ENCODE measurements at places on chromosomes 6 and 20.

DNA sequence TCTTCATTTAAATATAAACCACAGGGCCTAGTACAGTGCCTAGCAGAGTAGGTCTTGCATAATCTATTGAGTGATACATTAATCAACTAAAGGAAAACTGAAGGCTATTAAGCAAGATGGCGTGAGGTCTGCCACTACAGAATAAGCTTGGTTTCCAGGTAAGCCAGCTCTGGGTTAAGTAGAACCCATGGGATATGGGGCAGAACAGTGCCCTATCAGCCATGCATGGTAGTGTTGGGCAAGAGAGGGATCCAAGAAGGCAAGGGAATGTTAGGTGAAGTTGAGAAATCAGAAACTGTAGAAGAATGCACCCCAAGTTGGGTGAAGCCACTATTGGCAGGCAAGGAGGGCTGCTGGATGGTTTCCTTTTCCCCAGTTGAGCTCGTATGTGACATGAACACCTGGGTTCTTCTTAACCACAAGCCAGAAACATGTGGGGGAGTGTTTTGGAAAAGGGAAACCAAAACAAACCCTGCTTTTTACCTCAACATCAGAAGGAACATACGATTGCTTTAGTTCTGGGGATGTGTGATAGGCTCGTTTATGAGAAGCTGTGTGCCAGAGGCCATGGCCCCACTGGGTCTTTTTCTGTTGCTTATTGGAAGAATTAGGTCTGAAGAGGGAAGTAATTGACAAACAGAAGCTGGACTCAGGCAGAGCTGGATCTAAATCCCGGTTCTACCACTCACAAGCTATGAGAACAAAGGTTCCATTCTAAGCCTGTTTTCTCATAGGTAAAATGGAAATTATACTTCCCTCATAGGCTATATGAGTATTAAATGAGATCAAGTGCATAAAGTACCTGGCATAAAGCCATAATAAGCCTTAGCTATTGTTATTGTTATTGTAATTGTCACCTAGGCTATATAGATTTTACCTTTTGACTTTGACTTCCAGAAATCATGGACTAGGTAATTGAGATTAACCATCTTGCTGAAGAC lies 33.5 kb downstream of the NEDD9 start:
- no peak for DNase-seq

DNA sequence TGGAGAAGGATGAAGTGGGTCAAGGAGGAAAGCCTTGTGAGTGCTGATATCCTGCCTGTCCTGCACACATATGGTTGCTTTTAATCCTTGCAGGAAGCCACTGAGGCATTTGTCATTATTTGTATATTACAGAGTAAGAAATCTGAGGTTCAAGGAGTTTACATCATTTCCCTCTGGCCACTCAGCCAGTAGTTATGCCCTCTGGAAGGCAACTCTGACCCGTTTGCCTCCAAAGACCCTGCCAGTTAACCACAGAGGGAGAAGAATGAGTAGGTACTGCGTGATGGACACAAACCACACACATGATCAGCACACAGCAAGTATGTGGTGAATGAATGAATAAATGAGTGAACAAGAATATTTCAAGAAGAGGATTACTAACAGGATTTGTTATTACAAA lies 7.9 kb upstream of the FAM210B start:
- DNase-seq: no peak

GRCh38 chr6:77986380-77987034 lies 333.7 kb downstream of the MEI4 start:
- no peak for DNase-seq

- no peak for DNase-seq
Observed at GRCh38 chr6:219641-220198, 72.6 kb upstream of the DUSP22 start.

- peak; percentile 89 for DNase-seq
Observed at GRCh38 chr6:73798592-73798991, 102.6 kb downstream of the CD109 start.

- no peak for DNase-seq
Observed at GRCh38 chr20:59988141-59988540, 29.9 kb downstream of the CDH26 start.

- DNase-seq: no peak
Observed at GRCh38 chr20:44092551-44093248, 94.3 kb downstream of the JPH2 start.

DNA sequence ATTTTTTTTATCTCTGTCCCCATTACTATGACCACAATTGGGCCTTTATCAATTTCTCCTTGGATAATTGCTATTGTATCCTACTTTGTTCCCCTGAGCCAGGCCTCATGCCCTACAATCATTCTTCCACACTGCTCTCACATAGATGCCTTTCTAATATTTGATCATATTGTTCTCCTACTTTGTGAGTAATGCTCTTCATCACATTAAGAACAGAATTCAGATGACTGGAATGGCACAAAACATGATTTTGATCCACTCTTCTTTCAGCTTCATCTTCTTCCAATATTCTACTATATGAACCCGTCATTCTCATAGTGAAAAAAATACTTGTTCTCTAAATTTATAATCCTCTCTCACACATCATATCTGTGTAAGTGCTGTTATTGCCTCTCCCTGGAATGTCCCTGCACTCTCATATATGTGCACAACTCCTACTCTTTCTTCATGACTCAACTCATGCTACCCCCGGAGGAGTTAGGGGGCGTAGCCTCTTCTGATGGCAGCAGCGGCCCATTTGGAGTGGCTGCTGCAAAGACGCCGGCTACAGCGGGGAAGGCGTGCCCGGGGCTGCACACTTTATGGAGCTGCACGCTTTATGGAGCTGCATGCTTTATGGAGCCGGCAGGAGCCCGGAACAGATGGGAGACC lies 25.3 kb upstream of the HACE1 start:
- no peak for DNase-seq

GRCh38 chr6:14108571-14109410 lies 8.8 kb upstream of the CD83 start:
- no peak for DNase-seq

DNA sequence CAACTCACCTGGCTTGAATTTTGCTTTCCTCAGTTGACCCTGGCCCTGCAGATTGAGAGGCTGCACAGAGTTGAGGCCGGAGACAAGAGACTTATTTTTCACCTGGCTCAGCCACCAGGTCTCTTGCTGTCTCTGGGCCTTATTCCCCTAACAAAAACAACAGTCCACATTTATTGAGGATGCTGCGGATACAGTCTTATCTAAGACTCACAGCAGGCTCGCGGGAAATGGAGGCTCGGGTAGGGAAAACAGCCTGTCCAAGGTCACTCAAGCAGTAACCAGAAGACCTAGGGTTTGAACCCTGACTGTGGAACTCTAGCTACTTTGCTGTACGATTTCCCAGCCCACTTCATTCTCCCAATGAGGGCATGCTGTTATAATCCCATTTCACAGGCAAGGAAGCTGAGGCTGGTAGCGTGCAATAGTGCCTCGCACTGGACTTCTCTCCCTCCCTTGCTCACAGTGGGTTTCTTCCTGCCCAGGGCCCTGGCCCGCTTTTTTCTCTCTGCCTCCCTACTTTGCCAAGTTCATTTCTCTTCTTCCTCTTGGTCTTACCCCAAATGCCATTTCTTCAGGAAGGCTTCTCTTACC lies 57.7 kb downstream of the RBM38 start:
- no peak for DNase-seq

- no peak for DNase-seq
Observed at GRCh38 chr6:130303431-130303830, 62.4 kb upstream of the TMEM200A start.

GRCh38 chr20:10064611-10065010 lies 29.8 kb downstream of the ANKEF1 start:
- DNase-seq: no peak

- no peak for DNase-seq
Observed at GRCh38 chr6:137001299-137001976, 43.3 kb downstream of the IL20RA start.

DNA sequence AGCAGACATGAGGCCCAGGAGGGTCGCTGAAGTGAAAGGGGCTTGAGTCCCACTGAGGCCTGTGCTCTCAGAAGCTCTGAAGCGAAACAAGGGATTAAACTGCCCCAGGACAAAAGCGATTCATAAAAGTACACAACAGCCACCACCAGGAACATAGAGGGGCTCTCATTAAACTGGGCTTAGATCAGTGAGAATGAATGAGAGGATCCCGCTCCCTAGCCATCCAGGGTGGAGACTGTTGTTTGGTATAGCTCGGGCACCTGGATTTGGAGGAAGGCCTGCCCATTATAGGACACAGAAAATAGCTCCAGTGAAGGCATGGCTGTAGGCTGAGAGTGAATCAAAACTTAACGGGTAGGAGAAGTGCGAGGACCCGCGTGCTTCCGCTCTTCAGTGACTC lies 91.6 kb upstream of the TAB2 start:
- no peak for DNase-seq

GRCh38 chr20:23120936-23121750 lies 35.0 kb upstream of the CD93 start:
- DNase-seq: no peak

GRCh38 chr20:6057139-6057538 lies 3.3 kb upstream of the LRRN4 start:
- DNase-seq: no peak

Measured in AG04449 (cell line).